ENCODE measurements at places on chromosomes 7 and 10.

DNA sequence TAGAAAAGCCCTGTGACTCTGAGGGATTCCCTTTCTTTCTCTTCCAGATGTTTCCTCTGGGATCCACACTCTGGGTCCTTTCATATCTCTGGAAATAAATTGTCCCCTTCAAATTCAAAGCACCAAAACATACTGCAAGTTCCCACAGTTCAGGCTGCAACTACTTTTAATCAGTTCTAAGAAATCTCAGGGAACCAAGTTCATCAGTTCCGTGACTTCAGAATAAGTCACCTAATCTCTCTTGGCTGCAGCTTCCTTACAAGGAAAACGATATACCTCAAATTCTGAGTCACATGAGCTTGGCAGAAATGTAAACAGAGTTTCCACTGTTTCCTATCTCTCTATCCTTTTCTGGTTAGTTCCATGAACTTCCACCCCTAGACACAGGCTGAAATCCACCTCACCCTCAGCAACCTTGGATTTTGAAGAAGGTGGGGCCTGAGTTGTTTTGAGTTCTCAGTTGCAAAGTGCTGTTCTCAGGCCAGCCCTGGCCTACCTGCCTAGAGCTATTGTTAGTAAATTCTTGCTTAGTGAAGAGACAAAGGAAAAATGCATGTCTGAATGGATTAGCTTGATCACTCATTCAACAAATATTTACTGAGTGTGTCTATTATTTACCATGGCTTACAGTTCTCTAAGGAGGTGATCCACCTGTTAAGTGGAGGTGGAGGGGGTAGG lies 59.3 kb upstream of the IL6 start:
- DNase-seq: no peak

GRCh38 chr10:77082601-77083252 lies 554.9 kb downstream of the KCNMA1 start:
- DNase-seq: no peak

GRCh38 chr10:124101351-124101750 lies 8.0 kb upstream of the CHST15 start:
- no peak for DNase-seq

- DNase-seq: no peak
Observed at GRCh38 chr10:31677195-31678138, 251.2 kb downstream of the ARHGAP12 start.

DNA sequence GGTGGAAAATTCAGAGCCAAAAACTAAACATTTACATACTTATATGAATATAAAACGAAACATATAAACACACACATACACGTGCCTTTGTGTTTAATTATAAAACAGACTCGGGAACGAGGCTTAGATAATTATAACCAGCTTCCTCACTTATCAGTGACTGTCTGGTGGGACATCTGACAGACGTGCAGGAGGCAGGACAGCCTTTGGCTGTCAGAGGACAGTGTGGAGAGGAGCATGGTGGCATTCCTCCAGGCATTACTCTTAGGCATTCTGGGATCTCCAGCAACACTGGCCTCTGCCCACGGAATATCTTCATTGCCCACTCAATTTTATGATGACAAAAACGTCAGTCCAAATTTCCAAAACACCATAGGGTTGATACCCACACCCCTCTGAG lies 262.2 kb upstream of the NFE2L3 start:
- DNase-seq: no peak

DNA sequence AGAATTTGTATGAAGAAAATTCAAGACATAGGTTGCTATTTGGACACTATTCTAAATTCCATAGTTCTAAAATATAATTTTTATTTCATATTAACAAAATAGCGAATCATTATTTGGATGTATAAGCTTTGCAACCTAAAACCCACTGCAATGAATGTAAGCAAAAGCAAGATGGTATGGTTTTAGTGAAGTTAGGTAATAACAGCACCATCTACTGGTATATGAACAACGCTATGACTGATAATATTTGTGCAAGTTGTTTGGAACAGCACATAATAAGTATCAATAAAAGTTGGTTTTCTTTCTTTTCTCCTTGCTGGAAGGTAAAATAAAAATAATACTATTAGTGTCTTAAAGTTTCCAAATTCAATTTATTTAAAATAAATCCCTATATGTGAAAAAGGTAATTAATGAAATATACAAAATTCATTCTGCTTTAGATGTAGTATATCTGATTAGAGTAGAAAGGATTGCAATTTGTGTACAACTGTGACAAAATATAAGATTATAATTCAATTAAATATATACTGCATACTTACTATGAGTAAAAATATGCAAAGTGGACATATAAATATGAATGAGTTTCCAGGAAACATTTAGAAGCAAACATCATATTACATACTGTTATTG lies 79.0 kb upstream of the LSM8 start:
- DNase-seq: no peak

DNA sequence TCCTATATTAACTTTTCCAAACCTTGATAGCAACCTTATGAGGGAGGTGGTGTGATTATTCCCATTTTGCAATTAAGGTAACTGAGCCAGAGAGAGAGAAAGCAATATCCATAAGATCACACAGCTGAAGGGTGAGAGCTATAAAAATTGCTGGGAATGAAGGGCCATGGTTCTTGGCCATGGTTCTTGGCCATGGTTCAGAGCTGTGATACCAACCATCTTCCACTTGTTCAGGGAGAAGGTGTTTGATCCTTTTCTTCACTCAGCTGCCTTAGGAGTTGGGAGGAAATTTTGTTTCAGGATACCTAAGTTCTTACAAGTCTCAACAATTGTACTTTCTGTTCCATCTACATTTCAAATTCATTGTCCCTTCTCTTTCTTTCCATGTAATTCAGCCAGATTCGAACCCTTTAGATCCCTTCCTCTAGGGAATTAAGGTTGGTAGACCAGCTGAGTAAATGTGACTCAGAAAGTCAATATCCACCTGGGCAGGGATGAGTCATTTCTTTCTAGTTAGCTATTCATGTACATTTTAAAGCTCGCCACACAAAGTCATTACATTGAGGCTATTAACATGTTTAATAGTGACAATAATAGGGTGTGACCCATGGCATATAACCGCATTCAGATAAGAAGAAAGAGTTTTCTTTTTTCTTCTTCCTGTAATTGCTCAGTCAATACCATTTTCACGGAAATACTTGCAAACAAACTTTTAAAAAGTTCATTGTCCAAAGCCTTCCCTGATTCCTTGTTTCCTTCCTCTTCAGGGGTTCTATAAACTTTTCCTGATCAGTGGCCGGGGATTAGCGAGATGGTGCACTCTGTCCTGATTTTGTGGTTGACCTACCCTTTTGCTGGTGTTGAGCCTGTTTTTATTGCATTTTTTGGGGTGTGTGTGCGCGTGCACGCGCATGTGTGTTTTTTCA lies 143.4 kb downstream of the TCF7L2 start:
- DNase-seq: no peak

DNA sequence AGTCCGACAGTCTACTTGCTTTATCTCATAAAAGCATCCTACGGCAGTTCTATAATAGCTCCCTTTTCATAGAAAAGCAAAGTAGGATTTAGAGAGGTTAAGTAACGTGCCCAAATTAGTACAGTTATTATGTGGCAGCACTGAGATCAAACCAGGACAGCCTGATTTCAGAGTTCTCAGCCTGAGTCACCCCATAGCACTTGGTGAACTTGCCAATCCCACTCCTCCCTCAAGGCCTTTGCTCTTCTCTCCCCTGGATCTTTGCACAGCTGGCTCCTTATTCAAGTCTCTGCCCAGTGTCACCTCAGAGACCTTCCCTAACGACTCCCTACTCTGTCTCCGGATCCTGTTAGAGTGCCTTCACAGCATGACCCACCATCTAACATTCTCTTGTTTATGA lies 438.0 kb upstream of the NFE2L3 start:
- no peak for DNase-seq

DNA sequence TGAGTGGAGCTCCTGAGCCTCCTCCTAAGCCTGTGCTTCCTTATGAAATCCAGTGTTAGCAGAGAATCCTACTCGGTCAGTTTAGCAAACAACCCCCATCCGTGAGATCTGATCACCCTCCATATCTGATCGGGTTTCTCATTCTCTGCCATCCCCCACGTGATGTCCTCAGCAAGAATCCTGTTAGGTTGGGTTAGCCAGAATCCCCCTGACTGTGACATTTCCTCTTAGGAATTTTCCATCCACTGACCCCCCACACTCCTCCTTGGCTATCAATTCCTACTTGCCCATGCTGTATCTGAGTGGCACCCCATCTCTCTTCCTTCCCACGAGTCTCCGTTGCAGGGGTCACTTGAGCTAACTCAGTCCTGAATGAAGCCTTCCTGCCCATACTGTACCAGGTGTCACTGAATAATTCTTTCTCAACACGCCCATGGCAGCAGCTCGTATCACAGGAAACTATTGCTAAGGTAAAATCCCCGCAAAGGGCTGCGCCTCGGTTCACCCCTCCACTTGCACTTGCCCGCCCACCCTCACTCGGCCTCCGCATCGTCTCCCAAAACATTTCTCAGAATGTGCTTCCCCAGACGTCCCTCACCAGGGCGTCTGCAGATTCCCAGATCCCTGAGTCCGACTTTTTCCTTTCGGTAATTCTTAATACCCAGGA lies 44.1 kb downstream of the MYOF start:
- DNase-seq: no peak

DNA sequence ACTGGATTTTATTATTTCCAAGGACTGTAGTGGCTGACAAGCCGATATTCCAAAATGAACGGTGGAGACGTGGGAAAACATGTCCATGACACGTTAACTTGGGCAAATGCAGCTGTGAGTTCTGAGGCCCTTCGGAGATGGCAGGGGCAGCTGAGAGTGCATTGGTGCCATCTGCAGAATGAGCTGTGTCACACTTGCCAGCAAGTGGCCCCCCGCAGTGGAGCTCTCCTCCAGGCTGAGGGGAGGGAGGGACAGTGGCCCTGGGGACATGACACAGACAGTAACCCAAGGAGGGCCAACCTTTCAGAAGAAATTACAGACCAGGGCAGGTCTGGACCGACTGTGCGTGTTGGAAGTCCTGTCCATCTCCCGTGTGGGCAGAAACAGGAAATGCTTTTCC lies 139.4 kb downstream of the SVIL start:
- no peak for DNase-seq

DNA sequence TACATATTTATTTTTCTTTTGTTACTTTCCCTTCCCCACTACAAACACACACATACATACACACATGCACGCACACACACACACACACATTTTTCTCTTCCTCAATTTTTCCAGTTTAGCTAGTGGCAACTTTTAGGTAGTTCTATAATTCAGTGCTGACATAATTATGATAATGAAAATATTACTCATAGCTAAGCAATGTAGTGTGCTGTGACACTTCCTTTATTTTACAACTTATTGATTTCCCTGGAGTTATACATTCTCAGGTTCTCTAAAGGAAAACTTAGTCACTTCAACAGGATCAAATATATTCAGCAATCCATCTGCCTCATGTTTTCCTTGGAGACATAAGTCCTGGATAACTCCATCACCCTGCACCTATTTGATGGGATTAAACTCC lies 151.6 kb downstream of the CACNA2D1 start:
- no peak for DNase-seq

DNA sequence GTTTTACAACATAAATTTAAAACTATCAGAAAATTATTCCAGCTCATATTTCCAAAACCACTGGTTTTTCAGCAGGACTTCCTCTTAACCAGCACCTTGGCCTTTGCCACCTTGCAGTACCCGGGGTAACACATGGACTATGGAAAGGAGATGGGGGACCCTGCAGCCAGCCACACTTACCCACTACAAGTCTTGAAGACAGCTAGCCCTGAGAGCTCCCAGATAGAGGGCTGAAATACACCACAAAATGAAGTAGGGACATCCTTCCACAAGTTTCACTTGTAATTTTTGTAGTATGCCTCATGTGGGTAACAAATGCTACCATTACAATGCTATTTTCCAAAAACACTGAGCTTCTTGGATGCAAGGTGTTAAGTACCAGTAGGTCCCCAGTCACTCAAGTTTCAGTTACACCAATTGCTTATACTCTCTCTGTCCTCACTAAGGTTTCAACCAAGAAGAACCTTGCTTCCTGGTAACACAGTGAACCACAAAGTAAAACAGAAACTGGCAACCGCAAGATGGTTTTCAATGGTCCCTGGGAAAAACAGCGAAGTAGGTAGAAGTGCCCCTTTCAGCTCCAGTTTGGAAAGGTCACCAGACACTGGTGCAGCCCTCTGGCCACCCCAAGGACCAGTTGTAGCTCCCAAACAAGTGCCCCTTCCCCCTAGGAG lies 110.9 kb downstream of the SGMS1 start:
- no peak for DNase-seq

DNA sequence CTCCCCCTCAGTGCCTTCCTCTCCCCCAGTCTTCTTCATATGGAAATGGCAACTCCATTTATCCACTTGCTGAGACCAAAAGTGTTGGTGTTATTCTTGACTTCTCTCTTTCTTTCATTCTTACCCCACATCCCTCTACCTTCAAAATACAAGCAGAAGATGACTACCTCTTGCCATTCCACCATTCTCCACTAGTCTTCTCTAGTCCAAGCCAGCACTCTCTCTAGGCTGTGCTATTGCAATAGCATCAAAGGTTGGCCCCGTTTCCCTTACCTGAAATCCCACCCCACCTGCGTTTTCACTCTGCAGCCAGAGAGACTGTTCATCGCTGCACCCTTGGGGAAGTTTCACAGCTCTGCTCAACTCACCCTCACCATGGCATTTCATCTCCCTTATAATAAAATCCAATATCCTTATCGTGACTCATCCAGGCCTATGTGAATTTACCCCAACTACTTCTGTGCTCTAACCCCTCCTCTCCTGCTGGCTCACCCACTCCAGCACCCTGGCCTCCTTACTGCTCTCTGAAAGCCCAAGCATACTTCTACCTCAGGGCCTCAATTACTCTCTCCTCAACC lies 109.1 kb downstream of the LSM5 start:
- no peak for DNase-seq

GRCh38 chr10:89518876-89519842 lies 16.2 kb downstream of the SLC16A12 start:
- no peak for DNase-seq

GRCh38 chr10:51643734-51644133 lies 55.7 kb downstream of the CSTF2T start:
- no peak for DNase-seq

DNA sequence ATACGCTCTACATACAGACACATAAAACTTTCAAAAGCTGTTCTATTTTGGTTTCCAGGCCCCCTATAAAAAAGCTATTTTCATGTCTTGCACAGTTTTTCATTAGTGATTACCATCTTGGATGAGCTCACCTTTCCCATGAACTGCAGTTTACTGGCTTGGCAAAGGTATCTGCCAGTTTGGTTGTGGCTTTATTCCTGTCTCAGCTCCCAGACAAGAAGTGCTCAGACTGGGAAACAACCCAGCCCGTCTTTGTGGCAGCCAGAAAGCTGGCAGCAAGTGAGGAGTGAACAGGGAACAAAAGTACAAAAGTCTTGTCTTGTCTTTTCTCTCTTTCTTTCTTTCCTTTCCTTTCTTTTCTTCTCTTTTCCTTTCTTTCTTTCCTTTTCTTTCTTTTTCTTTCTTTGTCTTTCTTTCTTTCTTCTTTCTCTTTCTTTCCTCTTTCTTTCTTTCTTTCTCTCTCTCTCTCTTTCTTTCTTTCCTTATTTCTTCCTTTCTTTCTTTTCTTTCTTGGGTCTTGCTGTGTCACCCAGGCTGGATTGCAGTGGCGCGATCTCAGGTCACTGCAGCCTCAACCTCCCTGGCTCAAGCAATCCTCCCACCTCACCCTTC lies 138.8 kb downstream of the CFAP58 start:
- no peak for DNase-seq

- no peak for DNase-seq
Observed at GRCh38 chr7:108079648-108080591, 50.2 kb downstream of the LAMB4 start.

Measured in stimulated activated CD8-positive, alpha-beta memory T cell treated with anti-CD3 and anti-CD28 coated beads, Interleukin-15, amount 100 ng/mL, for 4 hours (primary cell).